Stimulated activated CD4-positive, alpha-beta T cell treated with anti-CD3 and anti-CD28 coated beads, Interleukin-4, amount 100 ng/mL, for 24 hours (primary cell): ENCODE measurements at places on chromosomes 12 and 14.

DNA sequence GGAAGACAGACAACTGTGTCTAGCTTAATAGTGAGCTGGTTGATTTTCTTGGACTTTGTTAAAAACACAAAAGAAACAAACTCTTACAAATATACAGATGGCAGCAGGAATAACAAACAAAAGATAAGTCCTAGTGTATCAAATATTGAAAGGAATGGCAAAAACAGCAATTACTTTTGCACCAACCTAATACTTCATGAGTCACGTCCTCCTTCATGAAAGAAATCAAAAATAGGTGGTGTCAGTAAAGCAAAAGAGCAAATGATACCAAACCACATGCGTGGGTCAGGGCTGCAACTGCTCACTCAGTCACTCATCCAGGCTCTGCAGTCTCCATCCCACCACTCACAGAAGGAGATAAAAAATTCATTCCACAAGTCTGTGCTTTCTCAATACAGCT lies 11.8 kb downstream of the ATG14 start:
- DNase-seq: peak; percentile 16

DNA sequence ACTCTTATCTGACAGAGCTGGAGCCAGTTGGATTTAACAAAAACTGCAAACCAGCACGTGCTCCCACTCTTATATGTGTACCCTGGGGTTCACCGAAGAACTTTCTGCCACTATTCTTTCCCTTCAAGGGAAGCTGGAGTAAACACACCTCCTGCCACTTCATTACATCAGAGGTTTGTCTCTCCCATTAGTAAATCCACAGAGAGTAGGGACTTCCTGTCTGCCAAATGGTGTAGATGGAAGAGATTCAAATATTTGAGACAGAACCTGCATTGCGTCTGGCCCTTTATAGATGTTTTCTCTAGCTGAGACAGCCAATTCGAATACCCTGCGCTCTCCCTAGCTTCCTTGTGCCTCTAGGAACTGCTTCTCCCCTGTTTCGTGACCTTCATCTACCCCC lies 29.1 kb upstream of the AEBP2 start:
- DNase-seq: no peak

- no peak for DNase-seq
These were observed 281.0 kb upstream of the RGS6 start for GRCh38 chr14:71651228-71651627.

DNA sequence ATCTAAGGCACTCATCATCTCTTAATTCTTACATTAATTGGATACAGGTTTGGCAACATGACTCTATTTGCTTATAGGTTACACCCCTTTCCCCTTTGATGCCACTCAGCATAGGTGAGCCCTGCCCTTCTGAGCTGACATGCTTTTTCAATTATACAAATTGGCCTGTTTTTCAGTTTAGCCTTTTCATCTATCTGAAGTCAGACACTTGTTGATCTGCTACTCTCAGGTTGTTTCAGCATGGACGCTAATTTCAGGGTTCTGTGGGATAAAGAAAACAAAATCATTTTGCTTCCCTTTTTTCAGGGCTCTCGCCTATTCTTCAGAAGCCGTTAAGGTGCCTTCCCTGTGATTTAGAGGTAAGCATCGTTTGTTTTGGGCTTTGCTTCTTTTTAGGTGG lies 55.3 kb downstream of the DACT1 start:
- DNase-seq: no peak

- DNase-seq: no peak
These were observed 49.5 kb downstream of the FANCM start for GRCh38 chr14:45185100-45185814.

DNA sequence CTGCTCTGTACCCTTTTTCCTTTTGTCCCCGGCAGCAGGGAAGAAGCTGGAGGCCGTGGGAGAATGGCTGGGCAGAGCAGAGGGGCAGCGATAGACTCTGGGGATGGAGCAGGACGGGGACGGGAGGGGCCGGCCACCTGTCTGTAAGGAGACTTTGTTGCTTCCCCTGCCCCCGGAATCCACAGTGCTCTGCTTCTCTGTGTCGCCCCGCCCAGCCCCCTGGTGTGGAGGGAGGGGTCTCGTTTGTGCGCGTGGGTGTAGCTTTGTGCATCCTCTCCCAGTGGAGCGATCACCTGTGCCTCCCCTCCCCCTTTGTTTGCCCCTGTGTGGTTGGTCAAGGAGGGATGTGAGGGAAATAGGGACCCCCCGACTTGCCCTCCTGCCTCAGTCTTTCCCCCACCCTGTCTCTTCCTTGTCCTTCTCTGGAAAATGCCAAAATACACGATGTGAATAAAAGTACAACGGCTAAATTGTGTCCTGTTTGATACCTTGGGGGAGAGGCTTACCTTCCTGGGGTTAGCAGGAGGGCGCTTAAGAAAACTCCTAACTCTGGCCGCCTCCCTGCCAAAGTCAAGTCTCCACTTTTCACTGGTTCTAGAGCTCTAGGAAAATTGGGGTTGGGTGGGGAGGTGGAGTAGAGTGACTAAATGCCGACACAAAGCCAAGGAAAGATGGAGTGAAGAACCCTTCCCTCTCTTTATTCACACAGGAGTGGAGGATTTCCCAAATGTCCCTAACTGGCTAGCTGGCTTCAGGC lies 990 bp upstream of the TPI1 start:
- no peak for DNase-seq

- no peak for DNase-seq
These were observed 22.7 kb upstream of the LTA4H start for GRCh38 chr12:96057986-96058553.

- no peak for DNase-seq
These were observed 179.2 kb downstream of the KICS2 start for GRCh38 chr12:64042911-64043310.

- no peak for DNase-seq
These were observed 21.2 kb downstream of the TAS2R50 start for GRCh38 chr12:10965476-10965875.

- DNase-seq: no peak
These were observed 36.4 kb downstream of the ANKS1B start for GRCh38 chr12:99948370-99948769.

- DNase-seq: no peak
These were observed 6.7 kb upstream of the MTA1 start for GRCh38 chr14:105412771-105413543.

GRCh38 chr12:50221228-50222008 lies 54.2 kb upstream of the CERS5 start:
- no peak for DNase-seq

- DNase-seq: no peak
These were observed 3.6 kb upstream of the CLEC2B start for GRCh38 chr12:9872742-9873141.

DNA sequence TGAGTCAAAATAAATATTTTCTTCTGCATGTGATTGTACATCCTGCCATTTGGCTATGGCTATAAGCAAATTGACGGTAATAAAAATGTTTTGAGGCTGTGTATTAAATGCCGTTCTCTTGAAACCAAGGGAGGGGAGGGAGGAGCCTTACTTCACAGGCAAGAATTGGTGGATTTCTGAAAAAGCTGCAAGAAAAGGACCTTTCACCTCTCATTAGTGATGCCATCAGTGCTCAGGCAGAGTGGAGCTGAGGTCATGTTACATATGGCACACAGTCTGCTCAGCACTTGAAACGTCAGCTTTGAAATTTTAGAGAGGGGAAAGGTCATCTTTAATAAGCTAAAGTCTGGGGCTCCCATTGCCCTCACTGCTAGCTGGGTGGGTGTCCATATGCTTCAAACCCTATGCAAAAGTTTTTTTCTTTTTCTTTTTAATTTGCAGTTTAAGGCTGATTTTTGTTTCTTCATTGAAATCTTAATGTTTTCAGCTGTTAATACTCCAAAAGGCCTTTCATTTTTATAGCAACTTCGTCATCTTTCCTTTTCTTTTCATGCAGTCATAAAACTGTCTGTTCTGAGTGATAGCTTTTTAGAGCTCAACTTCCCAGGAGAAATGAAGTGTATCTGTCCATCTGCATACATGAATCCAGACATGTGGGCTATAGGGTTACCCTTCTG lies 9.8 kb upstream of the SIX1 start:
- DNase-seq: no peak

DNA sequence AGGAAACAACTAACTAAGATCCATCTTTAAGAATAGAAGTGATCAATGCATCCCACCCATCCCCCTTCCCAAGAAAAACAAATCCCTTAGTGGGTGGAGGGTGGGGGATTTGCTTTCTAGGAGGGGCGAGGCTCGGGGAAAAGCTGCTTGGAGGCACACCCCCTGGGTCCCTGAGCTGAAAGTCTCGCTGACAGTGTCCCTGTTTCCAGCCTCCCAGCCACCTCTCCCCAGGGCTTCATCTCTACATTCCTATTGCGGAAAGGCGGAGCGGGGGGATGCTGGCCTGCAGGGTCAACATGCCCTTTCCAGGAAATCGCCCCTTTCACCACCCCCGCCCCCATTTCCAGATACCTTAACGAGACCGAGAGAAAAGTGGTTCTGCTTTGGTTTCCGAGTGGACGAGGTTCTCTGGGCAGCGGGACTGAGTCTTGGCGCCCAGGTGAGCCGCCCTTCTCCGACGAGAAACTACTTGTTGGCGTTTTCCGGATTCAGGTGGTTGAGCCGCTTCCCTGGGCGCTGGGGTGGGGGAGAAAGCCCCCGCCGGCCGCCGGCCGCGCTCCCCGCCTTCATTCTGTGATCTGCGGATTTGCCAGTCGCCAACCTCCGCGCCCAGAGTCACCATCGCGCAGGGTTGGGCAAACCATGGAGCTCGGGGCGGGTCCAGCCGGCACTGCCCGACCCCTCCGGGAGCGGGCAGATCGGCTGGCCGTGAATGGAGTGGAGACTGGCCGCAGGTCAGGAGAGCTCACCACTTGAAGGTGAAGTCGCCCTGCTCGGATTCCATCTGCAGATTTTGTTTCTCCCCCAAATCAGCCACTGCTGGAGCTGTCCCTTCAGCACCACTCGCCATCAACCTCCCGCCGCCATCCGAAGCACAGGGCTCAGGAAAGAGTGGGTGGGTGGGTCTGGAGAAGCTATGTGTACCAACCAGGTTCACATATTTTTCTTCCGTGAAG lies 505 bp downstream of the KCNC2 start:
- peak; percentile 12 for DNase-seq

- peak; percentile 9 for DNase-seq
These were observed 4.1 kb downstream of the CD163L1 start for GRCh38 chr12:7439579-7440505.
